ENCODE measurements at places on chromosomes 4 and X.

DNA sequence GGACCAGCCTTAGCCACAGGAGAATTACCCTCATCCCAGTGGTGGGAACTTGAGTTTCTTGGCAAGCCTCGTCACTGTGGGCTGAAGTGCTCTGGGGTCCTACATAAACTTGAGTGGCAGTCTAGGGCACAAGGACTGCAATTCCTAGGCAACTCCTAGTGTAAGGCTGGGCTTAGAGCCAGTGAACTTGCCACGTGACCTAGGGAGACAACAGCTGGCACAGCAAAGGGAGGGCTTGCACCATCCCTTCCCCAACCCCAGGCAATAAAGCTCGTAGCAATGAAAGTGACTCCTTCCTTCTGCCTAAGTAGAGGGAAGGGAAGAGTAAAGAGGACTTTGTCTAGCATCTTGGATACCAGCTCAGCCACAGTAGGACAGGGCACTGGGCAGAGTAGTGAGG, 81.8 kb downstream of the TEX11 start:
- no peak for DNase-seq

- DNase-seq, result peak; percentile 51
These were observed 58.0 kb downstream of the SEPTIN11 start for GRCh38 chr4:77007358-77008230.

DNA sequence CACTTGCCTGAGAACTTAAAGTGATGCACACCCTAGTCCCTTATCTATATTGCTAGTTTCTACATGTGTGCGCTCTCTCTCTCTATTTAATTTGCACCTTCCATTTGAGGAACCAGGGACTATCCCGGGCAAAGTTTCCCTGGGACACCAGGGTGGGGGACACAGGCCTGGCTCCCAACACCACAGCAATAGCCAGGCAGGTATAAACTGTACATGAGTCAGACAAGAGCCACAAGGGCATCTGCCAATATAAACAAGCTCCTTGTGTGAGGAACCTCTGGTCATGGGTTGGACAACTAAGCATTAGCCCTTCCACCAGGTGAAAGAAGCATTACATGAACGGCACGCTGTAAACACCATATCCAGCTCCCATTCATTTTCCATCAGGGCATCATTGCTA, 455.5 kb downstream of the STIM2 start:
- no peak for DNase-seq

DNA sequence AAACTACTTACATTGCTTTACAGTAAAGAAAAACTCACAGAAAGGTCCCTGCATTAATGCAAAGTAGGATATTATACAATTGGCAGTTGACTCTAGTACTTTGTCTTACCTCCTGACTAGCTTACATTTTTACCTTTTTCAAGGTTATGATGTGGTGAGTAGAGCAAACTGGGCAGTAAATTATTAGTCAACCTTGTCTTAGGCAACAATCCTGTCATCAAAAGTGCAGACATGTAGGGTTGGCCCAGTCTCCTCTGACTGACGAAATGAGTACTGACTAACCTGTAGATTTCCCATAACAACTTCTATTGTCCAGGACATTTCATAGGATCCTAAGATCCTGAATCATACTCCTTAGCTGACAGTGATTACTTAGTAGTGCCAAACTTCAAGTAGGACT, 142.0 kb upstream of the NUDT6 start:
- no peak for DNase-seq

- DNase-seq, result no peak
These were observed 64.9 kb upstream of the SCOC start for GRCh38 chr4:140308366-140309123.

- DNase-seq, result no peak
These were observed 11.8 kb downstream of the MOB1B start for GRCh38 chr4:70914000-70914399.

- no peak for DNase-seq
These were observed 1344.0 kb downstream of the FSTL5 start for GRCh38 chr4:160819791-160820190.

- no peak for DNase-seq
These were observed 189.8 kb upstream of the PSAPL1 start for GRCh38 chr4:7624396-7624980.

GRCh38 chr4:5571646-5572045, 136.7 kb downstream of the EVC2 start:
- no peak for DNase-seq

- no peak for DNase-seq
These were observed 8.1 kb downstream of the RIPPLY1 start for GRCh38 chrX:106894978-106895452.

GRCh38 chr4:13918110-13918509, 290.6 kb upstream of the BOD1L1 start:
- no peak for DNase-seq

- no peak for DNase-seq
These were observed 1323.1 kb downstream of the ADGRL3 start for GRCh38 chr4:62523256-62523655.

- DNase-seq, result no peak
These were observed 34.4 kb downstream of the AFAP1 start for GRCh38 chr4:7904952-7905915.

- DNase-seq, result no peak
These were observed 1149.7 kb downstream of the STPG2 start for GRCh38 chr4:96993560-96993959.

DNA sequence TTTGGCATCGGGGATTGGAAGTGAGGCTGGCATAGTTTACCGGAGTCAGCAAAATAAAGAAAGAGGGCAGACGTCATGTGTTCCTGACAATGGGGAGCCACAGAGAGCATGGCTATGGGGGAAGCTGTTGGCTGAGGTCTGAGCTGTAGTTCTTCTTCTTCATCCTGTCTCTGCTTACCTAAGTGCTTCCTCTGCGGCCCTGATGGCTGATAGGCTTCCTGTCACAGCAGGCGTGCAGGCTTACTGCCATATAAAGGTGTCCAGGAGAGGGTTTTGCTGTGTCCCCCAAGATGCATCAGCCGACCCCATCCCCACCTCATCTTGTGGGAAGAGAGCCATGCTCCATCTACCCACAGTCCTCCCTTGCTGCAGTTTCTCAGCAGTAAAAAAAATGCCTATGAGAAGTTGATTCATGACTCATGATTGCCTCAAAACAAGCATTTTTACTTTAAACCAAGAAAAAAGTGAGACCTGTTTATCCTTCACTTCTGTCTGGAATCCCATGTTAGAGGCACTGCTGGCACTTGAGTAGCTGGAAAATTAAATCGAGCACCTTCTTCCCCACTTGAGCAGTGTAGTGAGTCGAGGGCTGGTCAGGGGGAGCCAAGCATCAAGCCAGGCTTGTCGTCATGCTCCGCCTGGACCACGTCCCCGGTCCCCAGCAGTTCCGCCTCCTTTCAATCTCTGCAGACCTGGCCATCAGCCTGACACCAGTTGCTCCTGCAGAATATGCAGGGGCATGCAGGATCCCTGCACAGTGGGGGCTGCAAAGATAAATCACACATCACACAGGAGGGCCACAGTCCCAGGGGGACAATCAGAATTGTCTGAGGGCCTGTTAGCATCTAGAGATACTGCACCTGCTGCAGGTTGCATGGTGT, 237.8 kb downstream of the EVC2 start:
- DNase-seq, result no peak

- DNase-seq, result no peak
These were observed 260.6 kb downstream of the TRIML1 start for GRCh38 chr4:188399834-188400233.

DNA sequence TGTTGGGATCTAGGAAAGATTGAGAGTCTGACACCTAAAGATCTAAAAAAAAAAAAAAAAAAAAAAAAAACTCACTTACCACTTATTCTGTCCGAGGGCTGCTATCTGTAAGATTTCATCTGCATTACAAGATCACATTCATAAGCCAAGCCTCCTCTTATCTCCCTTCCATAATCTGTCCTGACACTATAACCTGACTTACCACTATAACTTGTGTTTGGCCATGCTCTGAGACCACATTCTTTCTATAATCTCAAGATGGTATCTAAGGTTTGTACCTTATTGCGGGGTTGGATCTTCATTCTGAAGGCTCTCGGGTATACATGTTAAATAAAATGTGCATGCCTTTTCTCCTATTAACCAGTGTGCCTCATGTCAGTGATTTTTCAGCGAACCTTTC, 144.4 kb downstream of the MAGEB17 start:
- no peak for DNase-seq

GRCh38 chr4:57102050-57102624, 8.0 kb downstream of the IGFBP7 start:
- DNase-seq, result no peak

GRCh38 chr4:135672202-135672601, 1470.6 kb upstream of the PABPC4L start:
- DNase-seq, result no peak

GRCh38 chr4:3836756-3837601, 70.8 kb downstream of the ADRA2C start:
- DNase-seq, result peak; percentile 26

GRCh38 chr4:124279741-124280140, 432.8 kb downstream of the ANKRD50 start:
- DNase-seq, result no peak

GRCh38 chr4:181261279-181261678, 981.9 kb upstream of the TENM3 start:
- no peak for DNase-seq

DNA sequence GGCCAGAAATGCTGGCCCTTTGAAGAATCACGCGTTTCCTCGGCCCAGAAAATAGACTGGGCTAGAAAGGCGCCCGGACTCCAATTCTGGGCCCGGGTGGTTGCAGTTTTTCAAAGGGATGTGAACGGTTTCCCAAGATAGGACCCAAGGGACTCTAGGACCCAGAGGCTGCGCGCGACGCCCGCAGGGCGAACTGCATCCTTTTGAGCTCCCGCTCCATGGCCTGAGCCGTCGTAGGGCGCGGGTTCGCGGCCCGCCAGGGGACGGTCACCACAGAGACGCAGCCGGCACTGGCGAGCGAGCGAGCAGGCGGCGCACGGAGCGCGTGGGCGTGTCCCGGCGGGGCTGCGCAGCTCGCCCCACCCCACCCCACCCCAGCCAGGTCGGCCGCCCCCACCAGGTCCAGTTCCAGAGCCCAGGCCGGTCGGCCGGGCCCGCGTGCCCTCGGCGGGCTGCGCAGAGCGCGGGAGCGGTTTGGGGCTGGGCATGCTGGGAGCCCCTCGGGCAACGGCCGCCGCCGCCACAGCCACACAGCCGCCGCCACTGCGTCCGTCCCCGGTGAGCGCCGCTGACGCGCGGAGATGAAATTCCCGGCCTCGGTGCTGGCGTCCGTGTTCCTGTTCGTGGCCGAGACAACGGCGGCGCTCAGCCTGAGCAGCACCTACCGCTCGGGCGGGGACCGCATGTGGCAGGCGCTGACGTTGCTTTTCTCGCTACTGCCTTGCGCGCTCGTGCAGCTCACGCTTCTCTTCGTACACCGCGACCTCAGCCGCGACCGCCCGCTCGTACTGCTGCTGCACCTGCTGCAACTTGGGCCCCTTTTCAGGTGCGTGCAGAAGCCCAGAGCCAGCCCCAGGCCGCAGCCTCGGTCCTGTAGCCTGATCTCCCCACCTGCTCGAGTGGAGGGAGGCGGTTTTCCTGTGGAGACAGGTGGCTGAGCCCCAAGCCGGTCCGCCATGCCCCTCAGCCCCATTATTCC, at the start of gene XK:
Gene XK (plus strand): TSS at position 411 of the 979 bp plus-strand sequence. CDS start 171 bp downstream, at position 582.
- peak; percentile 55 for DNase-seq

GRCh38 chrX:154312116-154312515, 16.5 kb downstream of the TKTL1 start:
- DNase-seq, result no peak

DNA sequence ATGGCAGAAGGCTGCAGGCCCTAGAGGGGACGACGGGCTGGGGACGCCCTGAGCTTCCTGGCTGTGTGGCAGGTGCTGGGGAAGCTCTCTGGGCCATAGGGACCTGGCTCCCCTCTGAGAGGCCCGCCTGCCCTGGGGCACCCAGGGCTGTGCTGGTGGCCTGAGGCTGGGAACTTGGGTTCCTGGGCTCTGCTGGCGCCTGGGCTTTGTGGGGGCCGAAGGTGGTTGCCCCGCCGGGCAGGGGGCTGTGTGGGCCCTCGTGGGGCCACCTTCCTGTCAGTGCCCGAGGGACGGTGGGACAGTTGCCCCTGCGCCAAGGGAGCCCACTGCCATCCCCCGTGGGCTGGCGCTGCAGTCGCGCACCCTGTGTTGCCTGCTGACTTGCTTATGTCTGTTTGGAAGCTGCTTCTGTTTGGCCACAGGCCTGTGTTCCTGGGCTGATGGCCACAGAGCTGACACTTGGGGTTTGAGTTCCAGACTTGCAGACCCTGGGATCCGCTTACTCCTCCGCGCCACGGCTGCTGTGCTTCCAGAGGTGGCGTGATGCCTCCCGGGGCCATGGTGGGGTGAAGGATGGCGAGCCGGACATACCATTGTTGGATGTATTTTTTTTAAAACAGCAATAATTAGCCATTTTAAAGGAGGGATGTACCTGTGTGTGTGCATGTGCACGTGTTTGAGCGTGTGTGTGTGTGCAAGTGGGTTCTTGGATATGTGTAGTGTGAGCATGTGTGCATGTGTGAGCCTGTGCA, 8.5 kb downstream of the NAT8L start:
- DNase-seq, result no peak

DNA sequence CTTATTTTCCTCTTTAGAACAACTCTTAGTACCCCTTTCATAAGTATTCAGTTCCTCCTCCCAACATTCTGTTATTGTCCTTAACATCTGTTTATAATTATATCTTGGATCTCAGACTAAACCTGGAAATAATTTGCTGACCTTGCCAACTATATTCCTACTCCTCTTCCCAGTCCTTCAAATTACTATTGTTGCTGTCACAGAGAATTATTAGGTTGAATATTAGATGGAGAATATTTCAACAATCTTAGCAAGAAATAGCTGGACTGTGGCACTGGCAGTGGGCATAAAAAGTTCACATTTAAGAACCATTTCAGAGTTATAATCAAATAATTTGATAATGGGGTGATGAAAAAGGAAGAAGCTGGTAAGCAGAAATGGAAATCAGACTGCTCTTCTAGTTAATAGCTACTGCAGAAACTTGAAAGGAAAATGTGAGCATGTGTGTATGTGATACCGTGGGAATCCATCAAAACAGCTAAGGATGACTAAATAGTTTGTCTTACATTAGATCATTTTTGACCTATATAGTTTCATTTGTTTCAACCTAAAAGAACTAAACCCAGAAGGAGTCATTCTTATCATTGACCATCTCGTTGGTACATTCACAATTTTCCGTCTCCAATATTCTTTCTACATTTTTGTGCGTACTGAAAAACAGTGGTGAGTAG, 43.3 kb upstream of the PRDM8 start:
- DNase-seq, result no peak

DNA sequence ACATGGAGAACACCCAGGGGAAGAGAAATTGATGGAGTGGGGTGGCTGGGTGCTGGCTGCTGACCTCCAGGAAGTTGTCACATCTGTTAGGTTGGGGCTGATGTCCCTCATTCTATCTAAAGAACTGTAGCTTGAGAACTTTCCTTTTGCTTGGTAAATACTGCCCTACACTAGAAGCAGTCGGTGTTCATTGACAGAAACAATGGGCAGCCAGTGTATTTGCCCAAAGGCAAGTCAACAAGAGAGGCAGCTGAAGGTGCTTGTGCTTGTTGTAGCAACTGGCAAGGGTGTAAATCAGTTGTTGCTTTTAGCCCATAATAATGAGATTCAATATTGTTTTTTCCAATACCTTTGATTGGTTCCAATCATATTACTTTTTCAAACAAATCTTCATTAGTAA, 956 bp downstream of the TMEM154 start:
- no peak for DNase-seq

- no peak for DNase-seq
These were observed 652.9 kb downstream of the ADGRL3 start for GRCh38 chr4:61853041-61853440.

All from activated CD4-positive, alpha-beta memory T cell treated with anti-CD3 and anti-CD28 coated beads for 36 hours (primary cell).